ENCODE measurements at places on chromosomes 5 and 9.

DNA sequence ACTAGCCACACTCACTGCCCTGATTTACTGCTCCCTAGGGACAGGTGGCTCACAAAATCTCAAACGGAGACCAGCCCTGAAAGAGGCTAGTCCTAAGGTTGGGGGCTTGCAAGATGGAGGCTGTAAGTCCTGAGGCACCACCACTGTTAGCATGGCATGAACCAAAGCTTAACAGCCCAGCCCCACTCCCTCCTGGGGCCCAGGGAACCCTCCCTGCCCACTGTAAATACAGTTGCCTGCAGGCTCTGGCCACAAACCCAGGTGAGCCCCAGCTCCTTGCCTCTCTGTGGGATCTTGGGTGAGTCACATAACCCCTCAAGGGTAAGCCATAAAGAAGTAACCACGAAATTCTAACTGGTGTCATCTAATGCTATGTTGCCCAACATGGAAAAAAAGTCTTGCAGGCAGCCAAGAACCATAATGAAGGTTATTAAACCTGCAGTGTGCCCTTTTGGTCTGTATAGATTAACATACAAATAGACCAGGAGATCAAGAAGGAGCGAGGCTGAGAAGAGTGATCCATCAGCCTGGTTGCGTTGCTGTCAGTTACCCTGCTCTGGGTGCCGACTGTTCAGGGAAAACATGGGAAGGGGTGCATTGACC lies 1.7 kb upstream of the POMT1 start:
- peak; percentile 70 for DNase-seq

GRCh38 chr9:109875495-109876129 lies 95.6 kb downstream of the PALM2AKAP2 start:
- no peak for DNase-seq

GRCh38 chr9:120369608-120370220 lies 210.3 kb downstream of the CDK5RAP2 start:
- DNase-seq, result no peak

DNA sequence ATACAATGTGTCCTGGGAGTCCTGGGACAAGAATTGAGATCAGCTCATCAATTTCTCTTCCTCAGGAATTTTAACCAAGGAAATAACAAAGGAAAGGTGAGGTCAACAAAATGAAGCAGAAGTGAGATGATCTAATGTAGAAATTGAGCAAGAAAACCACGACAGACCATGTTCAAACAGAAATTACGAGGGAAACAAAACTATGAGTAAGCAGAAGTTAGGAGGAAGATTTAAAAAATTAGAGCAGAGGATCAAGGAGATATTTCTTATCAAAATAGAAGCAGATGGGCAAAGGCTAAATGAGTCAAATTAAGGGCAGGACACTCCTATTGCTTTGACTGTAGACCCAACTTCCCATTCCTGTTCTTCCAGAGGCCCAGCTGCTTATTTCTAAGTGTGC lies 97.4 kb downstream of the HINT1 start:
- DNase-seq, result no peak

GRCh38 chr9:96661711-96662110 lies 6.6 kb upstream of the PRXL2C start:
- no peak for DNase-seq

DNA sequence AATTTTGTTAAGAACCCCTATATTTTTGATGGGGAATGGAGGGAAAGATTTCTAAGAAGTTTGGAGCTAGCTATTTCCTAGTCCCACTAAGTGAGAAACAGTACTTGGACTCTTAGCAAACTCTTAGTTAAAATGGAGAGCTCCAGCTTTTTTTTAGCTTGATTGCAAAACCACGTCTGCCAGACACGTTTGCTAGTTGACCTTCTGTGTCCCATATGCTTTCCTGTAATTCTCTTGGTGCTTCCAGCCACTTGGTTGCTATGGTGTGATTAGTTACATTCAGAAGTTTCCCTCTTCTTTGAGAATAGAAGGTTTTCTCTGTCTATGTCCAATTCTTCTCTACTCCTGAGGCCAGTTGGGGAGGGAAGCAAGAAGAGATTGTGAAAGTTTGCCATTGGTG lies 417.0 kb upstream of the TLE4 start:
- DNase-seq, result no peak

DNA sequence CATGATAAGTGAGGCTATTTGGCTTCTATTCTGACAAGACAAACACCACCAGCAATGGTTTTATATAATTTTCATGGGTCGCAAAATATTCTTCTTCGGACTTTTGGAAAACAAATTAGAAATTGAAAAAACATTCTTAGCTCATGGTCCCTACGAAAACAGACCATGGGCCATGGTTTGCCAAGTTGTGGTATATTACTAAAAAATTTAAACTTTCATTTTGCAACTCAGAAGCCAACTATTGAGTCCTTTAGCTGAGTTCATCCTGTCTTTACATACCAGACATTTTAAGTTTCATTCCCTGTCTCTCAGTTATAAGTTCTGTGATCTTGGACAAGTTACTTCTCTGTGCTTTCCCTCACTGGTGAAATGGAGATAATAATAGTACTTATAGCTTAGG lies 198.1 kb downstream of the CSNK1G3 start:
- DNase-seq, result no peak

DNA sequence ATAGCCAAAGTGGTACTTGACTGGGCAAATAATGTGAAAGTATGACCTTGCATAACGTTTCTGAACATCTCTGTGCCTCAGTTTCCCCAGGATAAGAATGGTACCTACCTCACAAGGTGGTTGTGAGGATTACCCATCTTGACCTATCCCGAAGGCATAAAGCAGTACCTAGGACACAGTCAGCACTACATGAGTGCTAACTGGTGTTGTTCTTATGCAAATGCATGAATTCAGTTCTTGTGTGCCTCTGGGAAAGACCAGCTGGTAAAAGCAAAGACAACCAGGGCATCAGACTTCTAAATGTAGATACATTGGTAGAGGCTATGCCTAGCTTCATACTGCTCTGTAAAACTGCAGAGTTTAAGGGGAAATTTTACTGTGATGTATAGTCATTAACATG lies 21.8 kb upstream of the TMEM252 start:
- DNase-seq, result no peak

GRCh38 chr9:6565312-6565711 lies 80.2 kb downstream of the GLDC start:
- no peak for DNase-seq

DNA sequence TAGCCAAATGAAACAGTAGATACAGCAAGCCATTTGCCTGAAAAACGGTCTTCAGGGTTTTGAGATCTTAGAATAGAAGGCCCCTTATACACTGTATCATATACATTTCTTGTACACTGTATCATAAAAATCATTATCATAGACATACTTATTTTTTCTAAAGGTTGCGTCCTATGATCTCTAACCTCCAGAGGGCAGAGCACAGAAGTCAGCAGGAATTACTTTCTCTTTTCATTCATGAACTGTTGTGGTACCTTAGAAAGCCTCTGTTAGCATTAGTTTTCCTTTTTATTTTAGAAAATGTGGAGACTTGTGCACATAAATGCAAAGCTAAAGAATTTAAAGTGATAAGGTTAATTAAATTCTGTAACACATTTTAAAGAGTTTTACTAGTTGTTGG lies 115.4 kb downstream of the OXCT1 start:
- DNase-seq, result no peak

DNA sequence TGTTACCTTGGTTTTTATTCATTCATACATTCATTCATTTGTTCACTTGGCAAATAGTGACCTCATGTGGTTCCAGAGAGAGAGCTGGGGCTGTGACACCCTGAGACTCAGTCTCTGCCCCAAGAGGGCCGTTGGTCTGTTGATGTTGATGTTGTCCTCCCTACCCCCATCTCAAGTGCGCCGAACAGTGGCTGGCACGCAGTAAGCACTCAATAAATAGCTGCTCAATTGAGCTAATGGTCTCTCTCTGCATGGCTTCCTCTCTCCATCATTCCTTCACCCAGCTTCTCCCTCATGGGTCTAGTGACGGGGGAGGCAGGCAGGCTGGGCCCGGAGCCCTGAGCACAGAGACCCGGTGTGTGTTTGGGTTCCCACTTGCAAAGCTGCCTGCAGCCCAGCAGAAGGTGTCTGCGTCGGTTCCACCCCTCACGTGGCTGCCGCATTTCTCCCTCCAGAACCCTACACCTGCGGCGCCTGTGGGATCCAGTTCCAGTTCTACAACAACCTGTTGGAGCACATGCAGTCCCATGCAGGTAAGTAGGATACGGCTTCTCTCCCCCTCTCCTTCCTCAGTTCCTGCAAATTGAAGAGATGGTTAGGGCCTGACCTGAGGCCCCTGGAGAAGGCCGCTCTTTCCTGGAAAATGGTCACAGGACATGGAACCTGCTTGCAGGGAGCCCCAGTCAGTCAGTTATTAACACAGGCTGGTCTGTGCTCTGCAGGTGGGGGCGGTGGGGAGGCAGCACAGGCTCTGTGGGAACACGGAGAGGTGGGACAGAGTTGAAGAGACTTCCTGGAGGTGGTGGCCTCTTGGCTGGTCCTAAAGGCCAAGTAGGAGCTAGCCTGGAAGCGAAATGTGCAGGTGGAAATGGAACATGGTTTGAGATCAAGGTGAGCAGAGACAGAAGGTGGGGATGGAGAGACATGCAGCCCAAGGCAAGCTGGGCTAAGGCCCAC lies 42.0 kb downstream of the AMBP start:
- DNase-seq, result no peak

DNA sequence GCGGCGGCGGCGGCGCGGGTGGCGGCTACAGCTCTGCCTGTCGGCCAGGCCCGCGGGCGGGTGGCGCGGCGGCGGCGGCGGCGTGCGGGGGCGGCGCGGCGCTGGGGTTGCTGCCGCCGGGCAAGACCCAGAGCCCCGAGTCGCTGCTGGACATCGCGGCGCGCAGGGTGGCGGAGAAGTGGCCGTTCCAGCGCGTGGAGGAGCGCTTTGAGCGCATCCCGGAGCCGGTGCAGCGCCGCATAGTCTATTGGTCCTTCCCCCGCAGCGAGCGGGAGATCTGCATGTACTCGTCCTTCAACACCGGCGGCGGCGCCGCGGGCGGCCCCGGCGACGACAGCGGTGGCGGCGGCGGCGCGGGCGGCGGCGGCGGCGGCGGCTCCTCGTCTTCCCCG lies 296 bp downstream of the ZSWIM6 start:
- peak; percentile 27 for DNase-seq

DNA sequence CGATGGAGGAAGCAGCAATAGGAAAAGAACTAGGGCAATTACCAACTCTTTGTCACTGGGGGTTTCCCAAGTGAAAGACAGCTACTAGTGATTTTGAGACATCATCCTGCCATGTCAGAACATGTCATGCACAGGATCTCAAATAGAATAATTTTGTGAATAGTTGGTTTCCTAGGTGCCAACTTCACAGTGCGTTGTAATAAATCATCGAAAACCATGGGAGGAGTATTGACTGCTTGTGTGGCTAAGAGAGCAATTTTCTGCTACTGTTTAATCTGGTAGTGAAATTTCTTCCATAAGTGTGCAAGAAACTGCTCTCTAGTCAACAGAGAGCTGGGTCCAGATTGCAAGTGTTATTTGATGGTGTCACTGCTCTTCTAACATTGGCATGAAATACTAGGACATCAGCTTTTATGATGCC lies 168.6 kb downstream of the NNT start:
- no peak for DNase-seq

DNA sequence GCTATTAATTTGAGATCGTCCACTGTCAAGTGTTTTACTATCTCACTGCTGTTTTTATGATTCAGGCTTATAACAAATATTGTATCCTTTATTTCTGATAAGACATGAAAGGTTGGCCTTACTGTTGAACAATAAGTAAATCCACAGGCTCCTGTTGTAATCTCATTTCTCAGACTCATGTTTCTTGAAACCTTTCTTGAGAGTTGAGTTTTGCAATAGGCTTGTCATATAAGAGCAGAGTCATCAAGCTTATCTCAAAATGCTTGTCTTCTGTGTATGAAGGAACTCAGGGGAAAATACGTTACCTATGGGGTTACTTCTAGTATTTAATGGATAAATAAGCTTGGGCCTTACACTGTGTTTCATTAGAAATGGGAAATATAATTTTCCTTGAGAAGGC lies 9.2 kb upstream of the TLX3 start:
- no peak for DNase-seq

- DNase-seq, result no peak
Measured at GRCh38 chr5:125041798-125042197, 295.4 kb upstream of the ZNF608 start.

GRCh38 chr9:107586493-107586892 lies 96.9 kb upstream of the KLF4 start:
- no peak for DNase-seq

GRCh38 chr9:92151691-92152393 lies 36.6 kb upstream of the SPTLC1 start:
- DNase-seq, result no peak

- DNase-seq, result no peak
Measured at GRCh38 chr9:37551888-37552287, 24.3 kb downstream of the FBXO10 start.

DNA sequence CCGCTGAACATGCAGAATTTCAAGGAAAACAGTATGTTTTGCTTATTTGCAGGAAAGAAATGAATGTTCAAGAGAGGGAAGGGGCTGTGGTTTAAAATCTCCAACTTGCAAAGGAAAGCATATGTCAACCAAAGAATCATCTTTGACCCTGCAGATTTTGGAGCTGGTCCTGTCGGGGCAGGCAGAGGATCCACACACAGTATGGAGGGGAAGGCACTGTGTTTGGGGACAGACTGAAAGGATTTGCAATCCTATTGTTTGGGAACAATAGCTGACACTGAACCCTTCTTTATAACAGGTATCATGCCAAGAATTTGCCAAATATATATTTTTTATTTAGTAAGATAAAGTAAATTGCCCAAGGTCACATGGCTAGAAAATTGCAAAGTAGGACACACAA lies 121.4 kb upstream of the ZNF618 start:
- no peak for DNase-seq

DNA sequence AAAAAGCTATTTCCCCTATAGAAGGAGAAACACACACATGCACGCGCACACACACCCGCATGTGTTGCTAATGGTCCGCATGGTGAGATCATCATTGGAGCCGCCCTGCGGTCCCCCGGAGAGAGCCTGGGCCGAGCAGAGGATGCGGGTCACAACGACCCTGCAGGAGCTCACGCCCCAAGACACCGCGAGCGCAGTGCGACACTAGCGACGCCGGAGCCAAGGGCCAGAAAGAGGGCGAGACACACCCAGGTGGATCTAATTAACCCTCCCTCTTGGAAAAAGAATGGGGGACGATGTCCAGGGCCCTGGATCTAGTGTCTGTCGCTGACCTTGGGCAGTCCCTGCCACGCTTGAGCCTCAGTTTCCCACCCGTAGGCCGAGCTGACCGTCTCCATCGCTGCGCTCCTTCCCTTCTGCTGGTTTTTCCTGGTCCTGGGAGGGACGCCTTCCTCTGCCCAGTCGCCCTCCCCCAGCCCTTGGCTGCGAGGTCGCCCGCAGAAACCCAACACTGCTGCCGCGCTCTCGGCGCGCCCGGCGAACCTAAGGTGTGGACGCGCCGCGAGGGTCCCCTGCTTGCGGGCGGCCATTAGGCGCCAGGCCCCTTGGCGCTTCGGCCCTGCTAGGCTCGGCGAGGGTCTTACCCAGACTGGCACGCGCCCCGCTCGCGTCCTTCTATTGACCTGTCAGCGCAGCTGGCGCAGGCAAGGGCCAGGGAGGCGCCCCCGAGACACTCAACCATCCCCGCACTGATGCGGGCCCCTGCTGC lies 47.5 kb upstream of the RNF20 start:
- no peak for DNase-seq

- no peak for DNase-seq
Measured at GRCh38 chr5:52830650-52831049, 42.9 kb downstream of the ITGA1 start.
